ENCODE measurements at places on chromosomes 4 and X.

GRCh38 chr4:100286636-100287035, 96.4 kb upstream of the DDIT4L start:
- DNase-seq, result no peak

DNA sequence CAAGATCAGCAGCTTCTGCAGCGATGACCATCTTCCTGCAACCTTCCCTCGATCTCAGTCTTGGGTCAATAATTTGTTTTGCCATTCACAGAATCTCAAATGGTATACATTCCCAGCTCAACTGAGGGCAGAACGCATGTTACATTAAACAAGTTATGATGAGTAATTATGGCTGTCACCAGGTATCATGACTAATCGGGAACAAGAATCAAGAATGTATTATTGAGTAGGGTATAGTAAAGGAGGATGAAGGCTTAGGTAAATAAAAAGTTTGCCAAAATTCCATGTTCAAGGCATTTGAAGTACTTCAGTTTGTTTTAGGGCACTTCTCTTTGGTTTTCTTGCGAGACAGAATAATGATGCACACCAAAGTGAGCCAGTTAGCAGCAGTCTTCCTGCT, 194.1 kb downstream of the SH2D1A start:
- no peak for DNase-seq

- DNase-seq, result no peak
These were observed 55.6 kb downstream of the CLDN34 start for GRCh38 chrX:10022580-10023245.

DNA sequence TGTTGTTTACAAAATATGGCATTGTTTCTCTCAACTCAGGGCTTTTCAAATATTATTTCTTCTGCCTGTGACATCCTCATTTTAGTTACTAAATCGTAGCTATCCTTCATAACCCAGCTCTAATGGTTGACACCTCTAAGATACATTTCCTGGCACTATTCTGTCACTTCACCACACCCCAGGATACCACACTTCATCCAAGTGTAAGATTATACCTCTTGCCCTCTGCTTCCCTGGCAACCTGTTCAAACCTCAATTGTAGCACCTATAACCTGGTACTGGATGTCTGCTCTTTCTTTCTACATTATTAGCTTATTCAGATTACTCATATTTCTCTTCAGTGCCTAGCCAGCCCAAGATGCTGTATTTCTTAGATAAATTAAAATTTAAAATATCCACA, 175.7 kb upstream of the SPIN4 start:
- no peak for DNase-seq

GRCh38 chr4:52015366-52015765, 4.8 kb downstream of the LRRC66 start:
- DNase-seq, result no peak

DNA sequence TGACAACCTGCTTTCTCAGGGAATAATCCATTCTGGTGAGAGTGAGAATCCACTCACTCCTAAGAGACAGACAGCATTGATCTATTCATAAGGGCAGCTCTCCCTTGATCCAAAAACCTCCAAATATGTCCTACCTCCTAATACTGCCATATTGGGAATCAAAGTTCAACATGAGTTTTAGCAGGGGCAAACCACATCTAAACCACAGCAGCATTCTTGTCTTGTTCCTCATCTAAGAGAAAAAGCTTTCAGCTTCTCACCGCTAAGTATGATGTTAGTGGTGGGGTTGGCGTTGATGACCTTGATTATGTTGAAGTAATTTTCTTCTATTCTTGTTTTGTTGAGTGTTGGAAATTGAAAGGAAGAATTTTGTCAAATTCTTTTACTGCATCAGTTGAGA, 69.6 kb downstream of the SERTM2 start:
- DNase-seq, result no peak
